ENCODE measurements at places on chromosomes 3 and 15. TPM values are rescaled to one million over a fixed set of nuclear protein-coding genes. Genes with fewer than 3 reads are reported as not detected.

GRCh38 chr3:138809500-138810256 is 25.1 kb downstream of the PIK3CB start:
- H3K27me3 ChIP-seq, result no peaks in the 10 kb centered on the region
- H3K4me1 ChIP-seq, result no peaks in the 10 kb centered on the region
- no peak for DNase-seq
- no peak overlapping the region for H3K27ac ChIP-seq
- H3K4me3 ChIP-seq, result no peak overlapping the region
- H3K36me3 ChIP-seq, result no peaks in the 10 kb centered on the region

DNA sequence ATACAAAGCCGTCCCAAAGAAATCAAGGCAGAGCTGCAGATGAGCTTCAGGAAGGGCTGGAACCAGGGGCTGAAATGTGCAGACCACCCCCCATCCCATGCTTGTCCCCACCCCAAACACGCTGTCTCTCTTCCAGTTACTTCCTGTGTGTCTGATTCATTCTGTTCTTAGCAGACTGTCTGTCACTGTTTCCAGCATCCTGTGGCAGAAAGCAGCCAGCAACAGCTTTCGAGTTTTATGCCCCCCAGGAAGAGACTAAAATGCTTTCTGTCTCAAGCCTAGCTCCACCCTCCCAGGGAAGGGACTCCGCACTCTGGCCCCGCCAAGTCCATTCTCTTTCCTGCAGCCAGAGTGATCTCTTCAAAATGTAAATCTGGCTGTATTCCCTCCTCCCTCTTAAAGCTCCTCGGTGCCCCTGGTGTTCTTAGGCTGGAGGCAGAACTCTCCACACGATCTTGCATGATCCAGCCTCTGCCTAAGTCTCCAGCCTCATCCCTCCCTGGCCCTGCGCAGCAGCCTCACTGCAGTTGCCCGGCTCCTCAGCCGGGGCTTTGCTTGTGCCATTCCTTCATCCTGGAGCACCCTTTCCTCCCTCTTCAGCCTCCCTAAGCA is 41.5 kb downstream of the HRH1 start:
- no peaks in the 10 kb centered on the region for H3K36me3 ChIP-seq
- DNase-seq, result no peak
- peaks cover 17% of the 10 kb centered on the region for H3K4me1 ChIP-seq
- no peaks in the 10 kb centered on the region for H3K27me3 ChIP-seq
- peak overlapping the region; percentile 78 for H3K27ac ChIP-seq

DNA sequence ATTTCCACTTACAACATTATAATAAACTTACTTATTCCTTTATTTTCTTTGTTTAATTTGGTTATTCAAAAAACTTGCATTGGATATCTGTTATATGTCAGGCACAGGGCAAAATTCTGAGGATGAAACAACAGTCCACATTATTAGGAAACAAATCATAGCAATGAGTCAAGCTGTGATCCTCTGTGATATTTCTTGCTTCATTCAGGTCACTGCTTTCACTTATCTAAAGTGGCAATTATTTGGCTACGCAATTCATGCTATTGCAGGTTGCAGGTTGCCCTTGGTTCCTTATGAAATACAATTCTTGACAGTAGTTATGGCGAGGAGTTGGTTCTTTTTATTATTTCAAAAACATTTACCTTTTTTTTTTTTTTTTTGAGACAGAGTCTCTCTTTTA is 66.4 kb upstream of the CNTN6 start:
- no peak for DNase-seq
- no peaks in the 10 kb centered on the region for H3K36me3 ChIP-seq
- H3K27me3 ChIP-seq, result no peaks in the 10 kb centered on the region
- H3K4me1 ChIP-seq, result no peaks in the 10 kb centered on the region
- no peak overlapping the region for H3K4me3 ChIP-seq
- no peak overlapping the region for H3K27ac ChIP-seq

DNA sequence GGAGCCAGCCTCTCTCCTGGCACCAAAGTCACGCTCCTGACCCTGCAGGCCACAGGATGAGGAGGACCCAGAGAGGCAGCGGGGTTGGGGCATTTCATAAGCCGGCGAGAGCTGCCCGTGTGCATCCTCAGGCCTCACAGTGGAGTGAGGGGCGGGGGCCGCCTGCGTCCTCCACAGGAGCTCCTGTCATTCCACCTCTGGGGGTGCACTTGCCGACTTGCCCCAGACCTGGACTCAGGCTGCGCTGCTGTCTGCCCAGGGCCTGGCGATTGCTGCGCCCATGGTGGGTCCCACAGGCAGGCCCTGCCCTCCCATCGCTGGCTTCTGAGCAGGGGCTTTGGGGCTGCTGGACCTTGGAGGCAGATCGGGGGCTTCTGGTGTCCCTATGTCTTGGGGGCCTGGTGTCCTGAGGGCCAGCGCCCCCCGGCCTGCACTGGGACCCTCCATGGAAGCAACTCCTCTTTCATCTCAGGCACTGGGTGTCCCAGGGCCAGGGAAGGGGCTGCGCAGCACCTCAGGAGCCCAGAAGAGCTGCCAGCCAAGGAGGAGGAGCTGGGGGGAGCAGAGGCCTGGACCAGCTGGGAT is 184.0 kb downstream of the GOLGA6L6 start:
- DNase-seq, result no peak
- H3K27me3 ChIP-seq, result no peaks in the 10 kb centered on the region
- no peaks in the 10 kb centered on the region for H3K4me1 ChIP-seq
- no peak overlapping the region for H3K4me3 ChIP-seq

GRCh38 chr3:151793636-151794035 is 20.3 kb upstream of the AADAC start:
- H3K4me3 ChIP-seq, result no peak overlapping the region
- H3K36me3 ChIP-seq, result no peaks in the 10 kb centered on the region
- no peaks in the 10 kb centered on the region for H3K4me1 ChIP-seq
- no peak for DNase-seq

- no peaks in the 10 kb centered on the region for H3K4me1 ChIP-seq
- H3K27me3 ChIP-seq, result no peaks in the 10 kb centered on the region
- DNase-seq, result no peak
- no peak overlapping the region for H3K4me3 ChIP-seq
- H3K27ac ChIP-seq, result no peak overlapping the region
These were observed 33.3 kb upstream of the MEIS2 start for GRCh38 chr15:37133602-37134001.

DNA sequence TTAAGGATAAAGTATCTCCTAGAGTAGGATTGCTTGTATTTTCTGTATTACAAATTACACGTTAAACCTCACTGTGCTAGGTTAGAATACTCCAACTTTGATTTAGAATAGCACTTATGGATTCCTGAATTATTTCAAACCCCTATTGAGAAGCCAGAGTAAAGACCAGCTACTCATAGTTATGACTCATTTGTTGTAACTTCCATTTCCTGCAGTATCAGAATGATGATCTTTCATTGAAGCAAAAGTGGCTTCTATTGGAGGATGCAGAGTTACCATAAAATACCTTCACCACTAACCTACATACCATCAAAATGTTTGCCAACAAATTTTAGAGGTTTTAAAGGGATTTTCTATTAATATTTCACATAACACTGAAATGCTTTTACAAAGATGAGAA is 1322.7 kb upstream of the ALCAM start:
- no peaks in the 10 kb centered on the region for H3K36me3 ChIP-seq
- no peak overlapping the region for H3K27ac ChIP-seq
- no peak for DNase-seq
- H3K4me3 ChIP-seq, result no peak overlapping the region
- no peaks in the 10 kb centered on the region for H3K4me1 ChIP-seq
- H3K27me3 ChIP-seq, result no peaks in the 10 kb centered on the region

DNA sequence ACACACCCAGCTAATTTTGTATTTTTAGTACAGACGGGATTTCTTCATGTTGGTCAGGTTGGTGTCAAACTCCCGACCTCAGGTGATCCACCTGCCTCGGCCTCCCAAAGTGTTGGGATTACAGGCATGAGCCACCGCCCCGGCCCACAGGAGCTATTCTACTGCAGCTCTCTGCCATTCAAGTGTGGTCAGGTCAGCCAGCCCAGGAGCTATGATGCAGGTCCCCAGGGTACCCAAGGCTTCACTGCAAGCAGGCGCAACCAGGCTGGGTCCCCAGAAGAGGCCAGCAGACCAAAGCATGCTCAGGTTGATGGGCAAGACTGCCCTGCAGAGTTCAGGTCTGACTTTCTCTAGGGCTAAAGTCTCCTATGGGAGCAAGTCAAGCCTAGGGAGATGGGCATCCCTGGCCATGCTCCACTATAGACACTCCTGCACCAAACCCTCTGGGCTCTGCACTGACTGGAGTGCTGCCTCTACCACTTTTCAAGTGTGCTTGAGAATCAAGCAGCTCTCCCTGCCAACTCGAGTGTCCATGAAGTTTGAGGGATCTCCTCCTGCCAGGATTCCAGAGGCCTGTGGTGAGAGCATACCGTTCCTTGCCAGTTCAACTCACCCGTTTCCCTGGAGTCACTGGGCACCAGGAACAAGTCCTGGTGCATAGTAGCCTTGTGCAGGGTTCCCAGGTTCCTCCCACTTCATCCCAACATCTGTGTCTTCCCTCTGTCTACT is 30.9 kb downstream of the MYO9A start:
- H3K27ac ChIP-seq, result no peak overlapping the region
- no peak overlapping the region for H3K4me3 ChIP-seq
- no peaks in the 10 kb centered on the region for H3K4me1 ChIP-seq

GRCh38 chr3:107523289-107523538 is 452 bp downstream of the BBX start:
- no peaks in the 10 kb centered on the region for H3K27me3 ChIP-seq
- H3K27ac ChIP-seq, result peak overlapping the region; percentile 87
- H3K4me3 ChIP-seq, result peak overlapping the region; percentile 95

DNA sequence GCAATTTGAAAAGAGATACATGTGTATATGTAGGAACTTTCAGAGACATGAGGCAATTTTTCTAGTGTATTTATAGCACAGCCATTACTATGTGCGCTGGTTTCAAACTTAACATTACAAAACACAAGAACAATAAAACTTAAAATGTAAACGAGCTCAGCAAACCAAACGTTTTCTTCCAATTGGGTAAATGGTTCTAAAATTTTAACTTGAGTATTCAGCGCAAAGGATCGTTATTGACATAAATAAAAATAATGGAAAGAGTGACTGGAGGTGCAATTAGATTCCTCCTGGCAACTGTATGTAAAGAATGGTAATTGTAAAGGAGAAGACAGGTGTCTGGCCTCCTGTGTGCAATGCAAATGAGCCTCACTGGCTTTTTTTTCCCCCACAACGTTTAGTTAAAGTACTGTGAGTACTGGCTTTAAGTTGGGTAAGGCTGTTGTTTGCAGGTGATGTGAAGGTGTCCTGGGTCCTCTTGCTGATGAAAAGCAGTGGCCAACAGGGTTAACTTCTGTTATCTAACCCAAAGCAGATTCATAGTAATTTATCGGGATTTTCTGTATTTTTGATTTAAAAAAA is 14.1 kb upstream of the GADL1 start:
- peaks cover 9% of the 10 kb centered on the region for H3K4me1 ChIP-seq
- DNase-seq, result no peak
- H3K27ac ChIP-seq, result no peak overlapping the region
- no peaks in the 10 kb centered on the region for H3K27me3 ChIP-seq

The ATR gene
- 41.6 TPM for total RNA-seq

The DNAH12 gene
- total RNA-seq, result 0.95 TPM

The KBTBD13 gene
- 0.63 TPM for total RNA-seq

The BCL2A1 gene
- total RNA-seq, result not detected
